ENCODE measurements at places on chromosomes 4 and X. TPM values are rescaled to one million over a fixed set of nuclear protein-coding genes. Genes with fewer than 3 reads are reported as not detected.

The ANXA3 gene
- 117 TPM for total RNA-seq

The BMX gene
- not detected for total RNA-seq

The FDCSP gene
- not detected for total RNA-seq

The SLC10A7 gene
- total RNA-seq = 10.6 TPM

The SLC38A5 gene
- total RNA-seq = 43.8 TPM

The PDE5A gene
- 0.17 TPM for total RNA-seq

The ENPEP gene
- 1.3 TPM for total RNA-seq

The EMCN gene
- total RNA-seq = not detected

The ESX1 gene
- total RNA-seq = not detected

The TMEM131L gene
- 9.7 TPM for total RNA-seq

The GRIA2 gene
- not detected for total RNA-seq

The CCDC110 gene
- total RNA-seq = not detected

The FAM241A gene
- 6.2 TPM for total RNA-seq

The SLC30A9 gene
- 52.6 TPM for total RNA-seq

The FAM133A gene
- 2.1 TPM for total RNA-seq

The LANCL3 gene
- 0.02 TPM for total RNA-seq

The STK26 gene
- total RNA-seq = 71.2 TPM

The MAGEC3 gene
- total RNA-seq = not detected

The GABRB1 gene
- total RNA-seq = not detected

The PTPN13 gene
- 11.3 TPM for total RNA-seq

Data from NCI-H460 (cell line).